COLO829 (cell line): ENCODE measurements at places on chromosomes 11 and 22.

GRCh38 chr22:20160041-20160440 lies 9.2 kb upstream of the CCDC188 start:
- no peak for DNase-seq

GRCh38 chr11:35030716-35031213 lies 108.2 kb upstream of the CD44 start:
- peak; percentile 94 for DNase-seq

- no peak for DNase-seq
Observed at GRCh38 chr11:100734743-100735527, 47.8 kb downstream of the ARHGAP42 start.

DNA sequence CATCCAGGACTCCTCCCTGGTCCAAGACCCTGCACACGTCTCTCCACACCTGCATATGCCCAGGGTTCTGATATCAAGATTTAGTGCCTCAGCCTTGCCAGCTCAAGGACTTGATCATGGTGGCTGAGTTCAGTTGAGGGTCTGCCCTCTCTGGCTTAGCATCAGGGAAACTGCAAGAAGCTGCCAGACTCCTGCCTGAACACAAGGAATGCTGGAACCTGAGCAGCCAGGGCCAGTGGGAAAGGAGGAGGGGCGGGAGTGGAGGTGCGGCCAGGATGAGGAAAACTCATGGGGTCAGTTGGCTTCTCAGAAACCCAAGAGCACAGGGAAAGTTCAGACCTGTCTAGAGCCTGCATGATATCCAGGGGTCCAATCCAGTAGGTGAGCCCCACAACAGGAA lies 546.1 kb downstream of the BUD13 start:
- no peak for DNase-seq
